ENCODE measurements at places on chromosomes 5 and 9.

GRCh38 chr9:1462626-1463308 lies 412.6 kb downstream of the DMRT2 start:
- no peak for DNase-seq

DNA sequence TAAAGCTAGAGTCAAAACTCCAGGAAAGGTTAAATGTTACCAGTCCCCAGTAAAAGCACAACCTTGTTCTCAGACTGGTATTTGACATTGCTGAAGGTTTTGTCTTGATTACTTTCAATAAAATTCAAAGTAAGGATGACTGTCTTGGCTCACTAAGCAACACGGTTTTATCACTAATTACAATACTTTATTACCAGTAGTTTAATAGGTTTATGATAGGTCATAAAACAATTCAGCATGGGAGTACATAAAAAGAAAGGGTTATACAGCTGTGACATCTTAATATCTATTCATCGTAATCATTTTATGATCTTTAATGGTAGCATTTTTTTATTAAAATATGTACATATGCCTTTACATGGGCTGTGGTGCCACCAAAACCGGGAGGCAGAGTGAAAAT lies 370.7 kb upstream of the IRX2 start:
- DNase-seq, result no peak

GRCh38 chr9:13557746-13558145 lies 278.3 kb upstream of the MPDZ start:
- DNase-seq, result no peak

DNA sequence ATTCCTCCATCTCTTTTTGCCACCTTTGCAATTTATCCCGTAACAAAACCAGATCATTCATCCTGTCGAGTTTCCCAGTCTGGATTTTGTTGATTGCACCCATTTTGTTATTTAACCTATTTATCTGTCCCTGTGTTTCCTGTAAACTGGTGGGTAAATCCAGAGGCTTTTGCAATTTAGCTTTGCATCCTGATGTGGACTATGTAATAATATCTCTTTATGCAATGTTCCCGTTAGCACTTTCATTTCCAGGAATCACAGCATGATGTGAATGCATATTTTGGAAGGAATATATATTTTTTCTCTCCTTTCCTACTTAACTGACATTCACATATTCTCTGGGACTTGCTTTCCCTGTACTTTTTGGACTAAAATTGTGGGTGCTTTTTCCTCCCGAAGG lies 240.3 kb upstream of the GAS1 start:
- DNase-seq, result no peak

DNA sequence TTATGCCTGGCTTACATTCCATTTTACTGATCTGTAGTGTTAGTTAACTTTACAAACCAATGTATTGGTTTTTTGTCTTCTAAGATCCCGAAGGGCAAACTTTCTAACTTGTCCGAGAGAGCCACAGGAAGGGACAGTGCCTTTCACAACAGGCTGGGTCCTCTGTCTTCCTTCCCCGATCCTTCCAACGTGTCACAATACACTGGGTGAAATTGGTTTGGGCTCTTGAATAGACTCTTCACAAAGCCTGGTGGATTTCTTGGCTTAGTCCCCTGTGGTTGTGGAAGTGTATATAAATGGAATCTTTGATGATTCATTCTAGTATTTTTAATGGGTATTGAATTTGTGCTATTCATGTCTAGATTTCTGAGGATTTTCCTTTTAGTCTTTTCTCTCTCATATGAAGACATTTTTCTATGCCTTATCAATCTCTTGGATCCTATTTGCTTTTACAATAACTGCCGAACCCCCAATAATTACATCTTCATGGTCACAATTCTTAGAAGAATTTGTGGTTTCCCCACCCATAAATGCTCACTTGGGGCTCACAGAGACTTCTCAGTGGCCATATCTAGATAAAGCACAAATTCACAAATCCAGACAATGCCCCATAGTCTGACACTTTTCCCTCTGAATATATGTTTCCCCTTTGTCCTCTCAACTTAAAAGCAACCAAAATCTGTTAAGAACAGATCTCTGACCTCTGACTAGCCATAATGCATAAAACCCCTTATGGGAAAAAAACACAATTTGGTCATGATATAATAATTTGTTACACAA lies 107.7 kb downstream of the MTRR start:
- no peak for DNase-seq

- no peak for DNase-seq
These were observed 210.3 kb downstream of the CDK5RAP2 start for GRCh38 chr9:120369608-120370220.
